Skin of body (tissue), 3 donors: ENCODE measurements at places on chromosomes 1 and 21.

DNA sequence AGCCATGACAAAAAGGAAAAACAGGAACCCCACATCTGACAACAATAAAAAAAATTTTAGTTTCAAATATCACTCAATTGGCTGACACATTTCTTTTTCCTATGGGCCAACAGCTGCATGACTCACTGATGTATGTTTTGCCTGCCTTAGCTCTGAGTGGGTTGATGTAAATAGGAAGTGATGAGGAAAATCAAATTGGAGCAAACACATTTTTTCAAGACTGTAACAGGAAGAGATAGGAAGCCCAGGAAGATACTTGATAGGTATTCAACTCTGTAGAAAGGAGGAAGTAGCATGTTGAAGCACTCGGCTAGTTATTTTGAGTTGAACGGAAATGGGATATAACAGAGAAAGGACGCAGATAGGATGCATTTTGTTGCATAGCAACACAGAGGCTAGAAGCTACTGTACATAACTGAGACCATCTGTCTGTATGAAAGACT lies 168.0 kb upstream of the NR5A2 start:
- peak; percentile 31 for DNase-seq

GRCh38 chr1:17669866-17670451 lies 85.2 kb upstream of the ACTL8 start:
- no peak for DNase-seq

- DNase-seq = no peak
Observed at GRCh38 chr1:175673371-175674150, 69.8 kb downstream of the TNR start.

GRCh38 chr1:162022626-162023025 lies 1.0 kb downstream of the OLFML2B start:
- no peak for DNase-seq

- peak; percentile 25 for DNase-seq
Observed at GRCh38 chr1:163174524-163175437, 27.9 kb downstream of the RGS5 start.

- DNase-seq = no peak
Observed at GRCh38 chr1:239870194-239870593, 221.5 kb upstream of the FMN2 start.

GRCh38 chr21:45366931-45367401 lies 38.0 kb upstream of the COL18A1 start:
- no peak for DNase-seq

DNA sequence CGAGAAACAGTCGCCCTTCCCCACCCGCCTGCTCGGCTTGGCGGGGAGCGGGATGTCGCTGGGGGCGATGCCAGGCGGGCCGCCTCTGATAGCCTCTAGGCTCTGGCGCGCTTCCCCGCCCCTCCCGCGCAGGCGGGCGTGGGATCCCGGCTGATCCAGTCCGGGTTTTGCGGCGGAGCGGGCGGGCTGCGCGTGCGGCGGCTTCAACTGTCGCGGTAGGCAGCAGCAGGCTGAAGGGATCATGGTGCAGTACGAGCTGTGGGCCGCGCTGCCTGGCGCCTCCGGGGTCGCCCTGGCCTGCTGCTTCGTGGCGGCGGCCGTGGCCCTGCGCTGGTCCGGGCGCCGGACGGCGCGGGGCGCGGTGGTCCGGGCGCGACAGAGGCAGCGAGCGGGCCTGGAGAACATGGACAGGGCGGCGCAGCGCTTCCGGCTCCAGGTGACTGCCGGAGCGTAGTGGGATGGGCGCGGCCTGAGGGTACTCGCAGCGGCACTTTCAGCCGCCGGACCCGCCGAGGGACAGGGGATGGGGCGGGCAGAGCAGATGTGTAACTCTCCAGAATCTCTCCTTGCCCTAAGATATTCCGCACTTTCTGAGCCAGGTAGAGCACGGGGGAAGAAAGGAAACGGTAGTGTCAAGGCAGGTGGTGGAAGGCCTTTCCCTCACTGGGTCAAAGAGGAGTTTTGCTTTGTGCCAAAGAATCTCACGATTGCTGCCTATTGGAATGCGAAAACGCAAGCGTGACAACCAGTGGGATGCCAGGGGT lies at the start of gene FAAH:
Gene FAAH, plus strand, starts transcription at position 210 of the 764 bp plus-strand sequence. Its CDS starts 32 bp downstream, at position 242.
- DNase-seq = peak; percentile 19
